ENCODE measurements at places on chromosomes 1 and 21.

DNA sequence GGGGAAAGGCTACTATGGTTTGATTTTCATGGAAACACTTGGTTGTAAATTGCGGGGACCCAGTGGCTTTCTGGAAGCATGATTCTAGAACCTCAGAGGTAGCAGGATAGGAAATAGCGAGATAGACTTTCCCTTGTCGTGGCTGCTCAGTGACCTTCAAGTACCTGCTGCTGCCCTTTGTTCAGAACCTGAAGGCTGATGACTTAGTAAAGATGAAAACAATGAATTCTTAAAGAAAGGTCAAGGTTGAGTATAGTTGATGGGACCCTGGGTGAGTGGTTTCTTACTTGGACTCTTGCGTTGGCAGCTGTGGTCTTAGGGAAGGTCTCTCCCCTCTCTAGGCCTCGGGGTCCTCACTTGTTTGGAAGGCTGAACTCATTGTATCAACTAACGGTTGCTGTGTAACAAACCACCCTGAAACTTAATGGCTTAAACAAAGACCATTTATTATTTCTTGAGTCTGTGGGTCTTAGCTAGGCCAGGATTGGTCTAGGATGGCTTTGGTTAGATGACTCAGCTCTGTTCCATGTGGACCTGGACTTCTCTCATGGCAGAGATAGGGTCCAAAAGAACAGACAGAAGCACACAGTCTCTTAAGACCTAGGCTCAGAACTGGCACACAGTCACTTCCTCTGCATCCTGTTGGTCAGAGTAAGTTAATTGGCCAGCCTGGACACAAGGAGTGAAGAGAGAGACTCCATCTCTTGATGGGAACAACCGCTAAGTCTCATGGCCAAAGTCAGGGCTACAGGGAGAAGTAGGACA, 89.2 kb upstream of the SELENON start:
- DNase-seq: no peak

- DNase-seq: no peak
Observed at GRCh38 chr1:8595941-8596340, 221.5 kb downstream of the RERE start.

DNA sequence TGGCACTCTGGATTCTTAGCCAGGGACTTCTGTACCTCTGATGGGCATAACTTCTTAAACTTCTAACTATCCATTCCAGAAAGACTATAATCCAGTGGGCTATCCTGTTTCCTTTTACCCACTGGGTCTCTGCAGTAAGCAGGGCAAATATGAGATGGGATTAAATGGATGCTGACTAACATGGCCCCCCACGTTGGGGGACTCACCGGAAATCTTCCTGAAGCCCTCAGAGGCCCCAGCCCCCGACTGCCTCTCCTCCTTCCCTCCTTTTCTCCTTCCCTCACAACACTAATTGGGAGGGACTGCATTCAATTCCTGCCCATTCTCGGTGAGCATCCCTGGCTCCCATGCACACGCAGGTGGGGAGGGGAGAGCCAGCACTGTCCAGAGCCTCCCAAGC, 70.1 kb downstream of the SSBP3 start:
- no peak for DNase-seq

DNA sequence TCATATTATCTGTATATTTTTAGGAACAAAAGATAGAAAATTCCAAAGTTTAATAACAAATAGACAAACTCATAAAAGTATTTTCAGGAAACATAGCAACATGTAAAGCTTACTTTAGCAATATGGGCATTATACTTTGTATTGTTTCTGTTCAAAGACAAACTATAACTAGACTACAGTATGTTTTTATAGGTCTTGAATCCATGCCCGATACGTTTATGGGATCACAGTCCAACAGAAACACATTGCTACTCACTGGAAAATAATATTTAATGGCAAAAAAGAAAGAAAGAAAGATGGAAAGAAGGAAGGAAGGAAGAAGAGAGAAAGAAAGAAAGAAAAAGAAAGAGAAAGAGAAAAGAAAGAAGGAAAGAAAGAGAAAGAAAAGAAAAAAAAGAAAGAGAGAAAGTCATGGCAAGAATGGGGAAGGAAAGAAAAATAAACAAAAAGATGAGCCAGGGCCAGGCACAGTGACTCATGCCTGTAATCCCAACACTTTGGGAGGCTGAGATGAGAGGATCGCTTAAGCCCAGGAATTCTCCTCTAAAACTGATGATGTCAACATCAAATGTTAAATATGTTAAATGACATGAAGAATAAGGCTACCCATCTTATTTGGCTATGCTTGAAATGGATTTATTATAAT, 32.7 kb downstream of the TM2D1 start:
- no peak for DNase-seq

GRCh38 chr1:10622910-10623685, 148.3 kb downstream of the PEX14 start:
- no peak for DNase-seq

- no peak for DNase-seq
Observed at GRCh38 chr1:83520797-83521196, 478.1 kb downstream of the TTLL7 start.

- no peak for DNase-seq
Observed at GRCh38 chr1:154213274-154213673, 7.1 kb upstream of the CFAP141 start.

DNA sequence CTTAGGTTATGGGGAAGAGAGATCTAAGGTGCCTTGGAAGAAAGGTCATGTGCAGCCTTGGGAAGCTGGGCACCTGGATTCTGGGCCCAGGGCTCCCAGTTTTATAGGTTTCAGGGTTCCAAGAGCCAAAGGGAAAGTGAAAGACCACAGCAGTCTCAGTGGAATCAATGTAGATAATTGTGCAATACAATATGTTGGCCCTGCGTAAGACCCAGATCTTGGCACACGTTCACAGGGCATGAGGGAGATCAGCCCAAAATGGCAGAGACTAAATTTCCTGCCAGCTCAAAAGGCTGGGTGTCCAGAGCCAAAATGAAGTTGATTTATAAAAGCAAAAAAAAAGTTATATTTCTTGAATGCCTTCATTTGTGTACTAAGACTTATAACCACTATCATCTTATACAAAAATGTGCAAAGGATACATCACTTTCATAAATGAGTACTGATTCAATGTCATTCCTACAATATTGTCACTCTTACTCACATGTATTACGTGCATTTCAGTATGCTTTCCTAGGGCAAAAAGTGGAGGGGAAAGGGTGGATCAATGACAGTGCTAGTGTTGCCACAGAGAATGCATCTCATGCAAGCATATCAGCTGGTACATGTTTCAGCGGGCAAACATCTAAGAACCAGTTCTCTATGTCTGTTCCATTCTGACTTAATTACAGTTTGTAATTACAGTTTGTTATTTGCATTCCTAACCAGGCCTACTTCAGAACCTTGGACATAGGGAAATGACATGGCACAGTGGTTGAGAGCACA, 22.5 kb upstream of the NPL start:
- DNase-seq: no peak

Data from NCI-H2227 treated with DMSO at 0.1 percent for 48 hours (cell line).